IMR-90 (cell line): ENCODE measurements at places on chromosomes 1 and 21.

DNA sequence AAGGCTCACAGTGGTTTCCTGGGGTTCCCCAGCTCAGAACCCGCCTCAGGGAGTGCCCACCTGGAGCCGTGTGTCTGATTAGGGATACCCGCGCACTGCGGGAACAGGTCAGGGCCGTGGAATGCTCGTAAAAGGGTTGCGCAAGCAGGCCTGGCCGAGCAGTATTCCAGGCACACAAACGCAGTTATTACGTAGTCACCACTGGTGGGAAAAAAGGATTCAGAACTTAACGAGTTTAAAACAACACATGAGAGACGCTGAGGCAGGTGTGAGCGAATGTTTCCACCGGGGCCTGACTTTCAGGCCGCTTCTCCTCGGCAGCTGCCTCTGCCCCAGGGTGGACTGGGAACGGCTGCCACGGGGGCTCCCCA is 18.2 kb downstream of the PLCH2 start:
- DNase-seq: peak; percentile 45

DNA sequence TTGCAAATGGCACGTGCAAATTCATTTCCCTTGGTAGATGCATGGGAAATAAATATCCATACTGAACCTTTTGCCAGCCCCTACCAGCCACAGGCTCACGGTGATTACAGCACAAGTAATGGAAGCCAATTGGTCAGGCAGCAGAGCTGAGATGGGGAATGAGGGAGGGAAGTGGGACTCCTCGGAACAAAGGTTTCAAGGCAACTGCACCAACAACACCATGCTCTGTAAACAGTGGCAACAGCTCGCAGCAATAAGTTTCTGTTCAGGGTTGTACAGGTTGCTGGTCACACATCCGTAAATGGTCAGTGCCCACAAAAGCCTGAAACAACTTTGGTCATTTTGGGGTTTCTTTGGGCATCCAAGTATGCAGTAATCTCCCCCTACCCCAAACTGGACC is 62.7 kb upstream of the LPGAT1 start:
- DNase-seq: no peak

DNA sequence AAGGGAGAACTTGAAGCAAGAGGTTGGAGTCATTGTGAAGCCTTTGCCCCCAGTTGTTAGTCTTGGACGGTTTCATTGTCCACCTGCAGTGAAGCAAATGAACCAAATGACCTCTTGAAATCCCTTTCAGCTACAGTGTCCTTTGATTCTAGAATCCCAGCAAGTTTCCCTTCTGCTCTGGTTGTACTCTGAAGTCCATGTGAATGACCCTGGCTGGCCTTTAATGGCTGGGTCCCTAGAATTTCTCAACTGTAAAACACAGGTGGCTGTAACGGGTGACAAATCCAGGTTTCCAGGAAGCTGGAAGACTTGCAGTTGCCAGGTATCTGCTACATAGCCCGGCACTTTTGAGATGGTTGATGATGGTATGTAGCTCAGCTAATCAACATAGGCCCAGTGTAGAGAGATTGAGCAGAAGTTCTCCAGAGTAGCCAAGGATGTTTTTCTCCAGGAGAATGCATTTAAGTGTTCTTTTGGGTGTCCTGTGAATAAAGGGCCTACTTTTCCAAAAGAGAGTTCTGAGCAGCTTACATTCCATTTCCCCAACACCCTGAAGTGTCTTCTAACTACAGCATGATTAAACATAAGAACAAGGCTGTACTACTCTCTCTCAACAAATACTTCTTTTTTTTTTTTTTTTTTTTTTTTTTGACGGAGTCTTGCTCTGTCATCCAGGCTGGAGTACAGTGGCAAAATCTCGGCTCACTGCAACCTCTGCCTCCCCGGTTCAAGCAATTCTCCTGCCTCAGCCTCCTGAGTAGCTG is 17.6 kb upstream of the SLC30A1 start:
- no peak for DNase-seq

GRCh38 chr21:14620152-14620551 is 74.0 kb upstream of the SAMSN1 start:
- no peak for DNase-seq

- DNase-seq: no peak
These were observed 1765.9 kb downstream of the PLA2G4A start for GRCh38 chr1:188594542-188595235.

GRCh38 chr1:113255038-113255719 is 135.1 kb upstream of the MAGI3 start:
- no peak for DNase-seq

DNA sequence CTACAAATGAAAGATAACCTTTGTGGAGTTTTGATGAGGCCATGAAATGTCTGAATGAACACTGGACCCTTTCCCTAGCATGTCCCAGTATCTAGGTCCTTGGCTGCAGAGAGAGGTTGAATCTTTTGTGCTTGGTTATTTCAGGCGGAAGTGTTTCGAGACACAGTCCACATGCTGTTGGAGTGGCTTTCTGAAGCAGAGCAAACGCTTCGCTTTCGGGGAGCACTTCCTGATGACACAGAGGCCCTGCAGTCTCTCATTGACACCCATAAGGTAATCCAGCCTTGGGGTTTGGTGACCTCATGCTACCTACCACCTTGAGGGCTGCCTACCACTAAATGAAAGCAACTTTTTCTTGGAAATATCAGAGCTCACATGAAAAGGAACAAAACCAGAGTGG is 38.9 kb upstream of the BMP8A start:
- DNase-seq: no peak

- no peak for DNase-seq
These were observed at the start of gene LEMD1 for GRCh38 chr1:205421798-205422197. Gene LEMD1, minus strand, starts transcription at chr1:205422056. Its CDS starts 1,520 bp downstream, at chr1:205420536.

DNA sequence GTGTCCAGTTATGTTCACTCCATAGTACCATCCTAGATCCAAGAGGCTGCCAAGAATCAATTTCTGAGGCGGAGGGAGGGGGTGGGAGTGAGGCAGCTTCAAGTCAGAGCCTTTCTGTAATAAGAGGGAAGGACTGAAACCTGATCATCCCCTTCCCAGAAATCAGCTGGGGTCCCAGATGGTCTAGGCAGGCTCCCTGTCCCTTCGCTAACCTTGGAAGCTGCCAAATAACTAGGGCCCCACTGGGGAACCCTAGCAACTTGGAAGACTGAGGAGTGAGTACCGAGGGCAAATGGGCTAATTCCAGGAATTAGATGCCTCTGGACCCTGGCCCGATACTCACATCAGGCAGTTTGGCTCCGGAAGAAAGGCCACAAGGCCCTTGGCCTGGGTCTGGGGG is 113.3 kb downstream of the NAV1 start:
- no peak for DNase-seq

GRCh38 chr1:159247266-159247665 is 42.6 kb downstream of the ACKR1 start:
- no peak for DNase-seq

GRCh38 chr1:110068646-110069403 is 1.6 kb downstream of the ALX3 start:
- DNase-seq: no peak

DNA sequence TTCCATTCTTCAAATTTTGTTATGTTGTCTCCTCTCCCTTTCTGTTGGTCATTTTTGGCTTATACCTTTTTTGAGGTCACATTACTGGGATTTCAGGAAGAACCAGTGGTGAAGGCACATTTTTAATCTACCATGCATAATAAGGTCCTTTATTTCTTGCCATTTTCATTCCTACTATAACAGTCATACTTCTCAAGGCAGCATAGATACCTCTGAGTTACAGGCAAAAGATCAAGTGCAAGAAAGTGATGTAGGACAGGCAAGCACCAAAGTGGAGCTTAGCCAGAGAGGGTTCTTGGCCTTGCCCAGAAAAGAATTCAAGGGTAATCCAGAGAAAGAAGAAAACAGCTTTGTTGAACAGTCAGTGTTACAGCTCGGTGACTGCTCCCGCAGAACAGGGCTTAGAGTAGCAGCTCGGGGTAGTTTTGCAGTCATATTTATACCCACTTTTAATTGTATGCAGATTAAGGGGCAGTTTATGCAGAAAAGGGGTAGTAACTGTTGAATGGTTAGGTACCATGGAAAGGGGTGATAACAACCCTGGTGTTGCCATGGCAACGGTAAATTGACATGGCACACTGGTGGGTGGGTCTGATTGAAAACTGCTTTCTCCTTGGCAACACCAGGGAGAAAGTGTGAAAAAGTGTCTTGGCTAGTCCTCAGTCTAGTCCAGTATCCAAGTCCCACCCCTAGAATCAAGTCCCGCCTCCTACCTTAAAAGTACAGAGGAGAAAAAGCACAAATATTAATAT is 39.6 kb upstream of the DOCK7 start:
- DNase-seq: peak; percentile 43

DNA sequence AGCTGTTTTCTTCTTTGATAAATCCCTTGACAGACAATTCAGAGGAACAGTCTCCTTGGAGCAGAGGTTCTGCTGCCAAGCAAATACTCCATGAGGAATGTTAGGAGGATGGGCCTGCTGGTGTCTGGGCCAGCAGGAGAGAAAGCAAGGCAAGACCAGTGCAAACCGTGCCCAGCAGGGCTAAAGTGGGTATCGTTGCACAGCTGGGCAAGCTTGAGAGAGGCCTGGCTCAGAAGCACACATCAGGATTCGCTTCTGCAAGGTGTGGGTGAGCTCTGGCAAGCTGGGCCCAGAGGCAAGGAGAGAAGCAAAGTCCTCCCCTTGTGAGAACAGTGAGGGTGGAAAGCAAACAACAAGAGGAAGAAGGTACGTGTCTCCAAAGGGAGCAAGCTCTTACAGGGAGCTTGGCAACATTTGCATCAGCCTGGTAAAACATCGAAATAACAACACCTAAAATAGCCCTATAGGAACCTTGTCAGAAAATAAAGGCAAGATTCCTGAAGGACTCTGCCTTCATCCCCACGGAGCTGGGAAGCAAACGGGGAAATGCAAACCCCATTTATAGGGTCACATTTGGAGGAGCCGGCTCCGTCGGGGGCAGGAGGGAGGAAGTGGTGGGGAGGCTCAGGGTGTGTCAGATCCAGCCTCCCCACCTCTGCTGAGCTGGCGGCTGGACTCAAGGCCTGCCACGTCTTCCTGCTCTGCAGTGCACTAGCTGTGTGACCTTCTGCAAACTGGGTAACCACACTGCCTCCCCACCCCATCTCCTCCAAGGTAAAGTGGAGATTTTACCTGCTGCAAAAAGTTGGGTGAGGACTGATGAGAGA is 62.3 kb upstream of the HIVEP3 start:
- no peak for DNase-seq

DNA sequence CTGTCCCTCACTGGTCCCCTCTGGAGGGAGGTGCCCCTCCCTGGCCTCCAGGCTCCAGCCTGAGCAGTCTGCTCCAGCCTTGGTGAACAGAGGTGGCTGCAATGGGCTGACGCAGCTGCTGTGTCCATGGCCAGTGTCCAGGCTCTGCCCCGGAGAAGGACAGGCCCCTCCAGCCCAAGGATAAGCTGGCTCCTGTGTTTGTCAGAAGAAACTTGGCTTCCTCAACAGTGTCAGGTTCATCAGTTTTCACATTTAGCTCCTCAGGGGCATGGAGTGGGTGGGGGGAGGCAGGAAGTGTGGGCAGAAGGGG is 402.8 kb downstream of the MATN1 start:
- DNase-seq: no peak

GRCh38 chr1:107588321-107588720 is 376.7 kb downstream of the VAV3 start:
- DNase-seq: no peak

DNA sequence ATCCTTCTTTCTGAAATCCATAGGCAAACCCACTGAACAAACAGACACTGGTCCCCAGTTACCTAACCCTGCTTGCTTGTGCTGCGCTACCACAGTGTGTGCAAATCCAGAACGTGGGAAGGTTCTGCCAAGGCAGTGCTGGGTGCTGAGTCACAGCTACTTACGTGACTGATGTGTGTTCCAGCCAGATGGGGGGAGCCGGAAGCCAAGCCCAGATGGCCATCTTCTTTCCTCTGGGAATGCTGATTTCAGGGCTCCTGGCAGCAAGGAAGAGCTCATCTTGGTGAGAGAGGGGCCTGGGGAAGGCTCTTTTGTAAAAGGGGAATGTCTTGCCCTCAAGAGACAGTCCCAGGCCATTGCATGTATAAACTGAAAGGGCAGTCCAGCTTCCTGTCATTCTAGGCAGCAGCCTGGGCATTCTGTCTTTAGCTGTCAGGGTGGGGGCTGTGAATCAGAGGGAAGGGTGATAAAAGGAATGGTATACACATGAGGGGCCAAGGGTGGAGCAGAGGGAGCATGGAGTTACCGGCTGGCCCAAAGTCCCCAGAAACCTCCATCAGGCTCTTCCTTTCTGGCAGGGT is 54.1 kb downstream of the CD46 start:
- peak; percentile 98 for DNase-seq

DNA sequence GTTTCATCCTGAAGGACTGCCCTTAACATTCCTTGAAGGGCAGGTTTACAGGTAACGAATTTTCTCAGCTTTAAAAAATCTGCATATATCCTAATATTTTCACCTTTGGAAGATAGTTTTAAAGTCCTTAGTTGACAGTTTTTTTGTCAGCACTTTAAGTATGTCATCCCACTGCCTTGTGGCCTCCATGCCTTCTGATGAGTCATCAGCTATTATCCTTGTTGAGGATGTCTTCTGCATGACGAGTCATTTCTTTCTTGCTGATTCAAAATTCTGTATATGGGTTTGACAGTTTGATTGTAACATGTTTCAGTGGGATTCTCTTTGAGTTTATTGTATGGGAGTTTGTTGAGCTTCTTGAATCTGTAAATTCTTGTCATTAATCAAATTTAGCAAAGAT is 500.6 kb downstream of the DISC1 start:
- DNase-seq: peak; percentile 90

- no peak for DNase-seq
These were observed 121.2 kb downstream of the PIK3R3 start for GRCh38 chr1:46011121-46011695.

GRCh38 chr21:14526199-14526598 is 19.9 kb downstream of the SAMSN1 start:
- DNase-seq: no peak

DNA sequence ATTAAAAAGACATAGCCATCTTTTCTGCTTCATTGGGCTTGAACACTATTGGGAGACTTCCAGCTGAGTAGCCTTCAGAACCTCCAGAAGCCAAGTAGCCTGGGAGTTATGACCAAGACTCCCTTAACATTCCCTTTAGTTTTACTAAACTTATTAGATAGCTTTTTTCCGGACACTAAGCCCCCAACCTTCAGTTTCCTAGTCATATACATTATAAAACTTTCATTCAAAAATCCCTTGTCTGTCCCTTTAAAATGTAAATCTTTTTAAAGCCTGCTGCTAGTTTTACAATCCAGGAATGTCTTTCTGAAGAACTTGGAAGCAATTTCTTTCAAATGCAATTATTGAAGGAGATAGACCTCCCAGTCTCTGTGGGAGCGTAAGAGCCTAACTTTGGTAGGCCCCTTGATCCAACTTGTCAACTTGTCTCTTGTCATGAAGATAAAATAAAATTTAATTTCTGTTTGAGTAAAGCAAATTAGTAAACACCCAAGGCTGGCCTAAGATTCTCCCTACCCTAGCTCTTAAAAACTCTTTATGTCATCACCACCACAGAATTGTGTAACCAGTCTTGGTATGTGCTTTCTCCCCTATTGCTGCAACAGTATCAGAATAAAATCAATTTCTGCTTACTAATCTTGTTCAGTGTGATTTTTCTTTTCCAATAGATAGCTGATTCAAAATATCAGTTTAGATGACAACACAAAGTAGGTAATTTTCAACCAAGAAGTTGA is 796.2 kb downstream of the PLA2G4A start:
- DNase-seq: peak; percentile 44

- DNase-seq: no peak
These were observed 18.8 kb upstream of the COP1 start for GRCh38 chr1:176225911-176226310.
